NCI-H1417 (cell line): ENCODE measurements at places on chromosomes 7 and 10.

DNA sequence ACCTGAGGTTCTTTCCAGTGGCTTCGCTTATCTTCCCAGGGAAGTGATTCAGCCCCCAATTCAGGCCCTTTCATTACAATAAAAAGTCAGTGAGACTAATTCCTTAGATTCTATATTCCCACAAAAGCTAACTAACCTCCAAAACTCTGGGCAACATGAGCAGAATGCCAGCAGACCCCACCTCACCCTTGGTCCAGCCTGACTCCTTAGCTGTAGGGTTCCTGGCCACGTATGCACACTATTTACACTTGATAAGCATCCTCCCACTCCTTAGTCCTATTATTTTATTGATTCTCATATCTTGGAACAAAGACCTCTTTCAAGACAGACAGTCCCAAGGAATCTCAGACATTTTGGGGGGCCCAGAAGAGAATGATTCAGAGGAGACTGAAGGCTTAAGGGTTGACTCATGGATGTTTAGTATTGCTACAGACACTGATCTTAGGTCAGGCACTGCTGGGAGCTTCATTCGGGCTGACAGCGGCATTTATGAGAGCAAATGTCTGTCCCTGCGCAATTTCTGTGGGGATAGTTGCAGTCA, 162.6 kb upstream of the GDF10 start:
- DNase-seq = no peak

GRCh38 chr7:114109304-114109703, 190.5 kb upstream of the PPP1R3A start:
- DNase-seq = no peak

- no peak for DNase-seq
These were observed 2.9 kb downstream of the PLXNA4 start for GRCh38 chr7:132573251-132573955.

DNA sequence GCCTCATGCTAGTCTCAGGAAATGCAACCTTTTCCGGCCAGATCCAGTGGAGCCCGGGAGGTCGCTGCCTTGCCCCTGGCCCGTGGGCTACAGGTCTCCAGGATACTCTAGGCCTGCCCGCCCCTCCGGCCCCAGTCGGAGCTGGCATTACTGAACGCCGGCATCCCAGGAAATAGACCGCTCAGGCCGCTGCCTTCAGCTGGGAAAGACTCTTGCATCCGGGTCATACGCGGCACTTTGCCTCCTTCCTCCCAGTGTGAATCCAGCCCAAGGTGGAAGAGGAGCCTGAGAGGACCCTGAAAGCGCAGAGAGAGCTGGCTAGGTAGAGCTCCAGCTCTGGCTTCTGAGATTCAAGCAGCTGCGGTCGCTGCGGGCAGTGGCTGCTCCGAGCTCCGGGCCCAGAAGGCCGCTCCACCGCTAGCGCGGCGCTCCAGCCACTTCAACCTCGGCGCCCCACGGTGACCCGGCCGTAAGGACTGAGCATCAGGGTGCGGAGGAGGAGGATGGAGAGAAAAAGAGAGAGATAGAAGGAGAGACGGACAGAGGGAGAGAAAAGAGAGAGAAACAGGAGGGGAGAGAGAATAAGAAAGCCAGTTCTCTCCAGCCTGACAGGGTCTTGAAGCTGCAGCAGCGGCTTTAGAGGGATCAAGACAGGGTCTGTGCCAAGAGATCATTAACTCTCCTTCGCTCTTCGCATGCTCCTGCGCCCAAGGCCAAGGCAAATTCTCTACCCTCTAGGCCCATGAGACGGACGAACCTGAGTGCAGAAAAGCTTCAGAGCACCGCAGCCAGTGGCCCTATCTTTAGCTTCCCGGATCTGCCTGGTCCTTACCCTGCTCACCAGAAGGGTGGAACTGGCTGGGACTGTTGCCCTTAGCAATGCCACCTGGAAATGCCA, 1.8 kb upstream of the HOXA10 start:
- no peak for DNase-seq

- no peak for DNase-seq
These were observed 52.5 kb upstream of the SKAP2 start for GRCh38 chr7:26916779-26917320.

DNA sequence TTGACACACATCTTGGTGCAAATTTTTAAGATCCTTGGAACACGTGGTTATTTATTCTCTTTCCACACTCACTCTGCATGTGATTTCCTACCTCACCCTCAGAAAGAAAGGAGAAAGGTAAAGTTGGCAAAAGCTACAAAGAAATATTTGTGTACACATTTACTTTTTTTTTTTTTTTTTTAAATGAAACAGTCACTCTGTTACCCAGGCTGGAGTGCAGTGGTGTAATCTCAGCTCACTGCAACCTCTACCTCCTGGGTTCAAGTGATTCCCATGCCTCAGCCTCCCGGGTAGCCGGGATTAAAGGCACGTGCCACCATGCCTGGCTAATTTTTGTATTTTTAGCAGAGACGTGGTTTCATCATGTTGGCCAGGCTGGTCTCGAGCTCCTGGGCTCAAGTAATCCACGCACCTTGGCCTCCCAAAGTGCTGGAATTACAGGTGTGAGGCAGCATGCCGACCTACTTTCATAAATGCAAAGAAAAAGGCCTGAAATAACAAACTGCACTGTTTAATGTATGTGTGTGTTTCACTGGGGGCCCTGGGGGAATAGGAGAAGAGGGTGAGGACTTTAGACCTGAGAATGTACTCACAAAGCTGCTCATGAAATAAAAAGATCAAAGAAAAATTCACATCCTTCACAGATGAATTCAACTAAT, 71.6 kb upstream of the GRID1 start:
- DNase-seq = no peak

GRCh38 chr10:79928028-79928583, 20.8 kb downstream of the SFTPD start:
- no peak for DNase-seq

- DNase-seq = no peak
These were observed 61.9 kb downstream of the MCU start for GRCh38 chr10:72753760-72754231.

DNA sequence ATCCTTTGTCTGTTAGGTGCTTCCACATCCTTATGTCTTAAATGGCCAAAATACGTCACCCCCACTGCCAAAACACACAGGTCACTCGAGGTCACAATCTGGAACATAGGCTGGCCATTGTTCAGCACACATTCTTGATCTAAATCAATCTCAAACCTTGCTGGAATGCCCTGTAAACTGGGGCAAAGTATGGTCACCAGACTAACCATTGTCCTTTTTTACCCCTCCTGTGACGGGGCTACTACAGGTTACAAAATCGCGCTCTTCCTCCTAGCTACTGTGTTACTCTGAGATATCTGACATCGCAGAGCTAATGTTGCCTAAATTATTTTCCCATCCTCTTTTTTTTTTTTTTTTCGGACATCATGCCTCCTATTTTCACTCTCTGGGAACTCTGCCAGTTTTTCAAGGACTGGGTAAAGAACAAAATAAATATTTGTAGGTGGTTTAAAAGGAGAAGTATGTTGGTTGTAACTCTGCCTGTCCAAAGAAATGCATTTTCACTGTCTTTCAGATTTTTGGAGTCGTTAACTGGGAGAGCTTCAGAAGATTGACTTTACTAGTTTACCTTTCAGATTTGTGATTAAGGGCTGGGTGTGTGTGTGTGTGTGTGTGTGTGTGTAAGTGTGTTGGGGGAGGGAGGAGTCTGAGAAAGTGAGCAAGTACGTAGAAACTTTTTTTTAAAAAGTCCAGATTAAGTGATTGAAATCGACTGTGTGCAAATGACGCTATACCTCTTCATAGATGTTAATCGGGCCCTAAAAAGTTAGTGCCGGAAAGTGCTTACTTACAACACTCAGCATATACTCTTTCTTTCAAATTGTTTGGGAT, 942 bp upstream of the KIAA1217 start:
- no peak for DNase-seq

DNA sequence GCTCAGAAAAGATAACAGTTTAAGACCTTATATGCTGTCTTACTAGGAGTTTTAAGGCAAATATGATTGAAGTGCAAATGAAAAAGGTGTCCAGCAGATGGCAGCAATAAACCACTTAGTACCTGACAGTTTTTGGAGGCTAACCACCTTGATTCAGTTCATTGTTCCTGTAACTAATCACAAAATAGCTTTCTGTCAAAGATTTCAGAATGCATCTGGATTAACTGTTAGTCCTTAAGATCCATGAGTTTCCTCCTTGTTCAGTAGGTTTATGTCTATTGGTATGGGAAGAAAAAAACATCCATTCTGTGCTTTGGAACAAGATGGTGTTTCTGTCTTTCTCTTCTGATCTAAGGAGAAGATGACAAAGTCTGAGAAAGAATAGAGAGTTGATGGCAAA, 46.6 kb downstream of the CCSER2 start:
- DNase-seq = peak; percentile 73

GRCh38 chr10:97356918-97357317, 22.4 kb upstream of the FRAT2 start:
- no peak for DNase-seq

GRCh38 chr10:23834091-23834490, 374.8 kb upstream of the KIAA1217 start:
- no peak for DNase-seq

DNA sequence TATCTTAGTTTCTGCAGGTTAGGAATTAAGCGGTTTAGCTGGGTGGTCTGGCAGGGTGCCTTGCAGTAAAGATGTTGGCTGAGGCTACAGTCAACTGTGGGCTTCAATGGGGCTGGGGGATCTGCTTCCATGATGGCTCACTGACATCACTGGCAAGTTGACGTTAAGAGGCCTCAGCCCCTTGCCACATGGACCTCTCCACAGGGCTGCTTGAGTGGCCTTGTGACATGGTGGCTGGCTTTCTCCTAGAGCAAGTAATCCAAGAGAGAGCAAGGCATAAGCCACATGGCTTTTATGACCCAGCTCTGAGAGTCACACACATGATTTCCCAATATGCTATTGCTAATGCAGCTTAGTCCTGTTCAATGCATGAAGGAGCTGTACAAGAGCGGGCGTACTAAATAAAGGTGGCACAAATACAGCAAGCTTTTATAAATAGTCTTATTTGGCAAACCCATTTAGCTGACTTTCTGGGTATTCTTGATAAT, 109.1 kb downstream of the SEPTIN7 start:
- DNase-seq = no peak

- no peak for DNase-seq
These were observed 10.7 kb downstream of the EBF3 start for GRCh38 chr10:129953119-129954051.

GRCh38 chr7:23043441-23043840, 29.5 kb upstream of the HYCC1 start:
- DNase-seq = no peak

- no peak for DNase-seq
These were observed 1.5 kb upstream of the ATP6V0A4 start for GRCh38 chr7:138799336-138800000.
